Aorta (tissue), 5 donors: ENCODE measurements at places on chromosomes 3 and 15.

DNA sequence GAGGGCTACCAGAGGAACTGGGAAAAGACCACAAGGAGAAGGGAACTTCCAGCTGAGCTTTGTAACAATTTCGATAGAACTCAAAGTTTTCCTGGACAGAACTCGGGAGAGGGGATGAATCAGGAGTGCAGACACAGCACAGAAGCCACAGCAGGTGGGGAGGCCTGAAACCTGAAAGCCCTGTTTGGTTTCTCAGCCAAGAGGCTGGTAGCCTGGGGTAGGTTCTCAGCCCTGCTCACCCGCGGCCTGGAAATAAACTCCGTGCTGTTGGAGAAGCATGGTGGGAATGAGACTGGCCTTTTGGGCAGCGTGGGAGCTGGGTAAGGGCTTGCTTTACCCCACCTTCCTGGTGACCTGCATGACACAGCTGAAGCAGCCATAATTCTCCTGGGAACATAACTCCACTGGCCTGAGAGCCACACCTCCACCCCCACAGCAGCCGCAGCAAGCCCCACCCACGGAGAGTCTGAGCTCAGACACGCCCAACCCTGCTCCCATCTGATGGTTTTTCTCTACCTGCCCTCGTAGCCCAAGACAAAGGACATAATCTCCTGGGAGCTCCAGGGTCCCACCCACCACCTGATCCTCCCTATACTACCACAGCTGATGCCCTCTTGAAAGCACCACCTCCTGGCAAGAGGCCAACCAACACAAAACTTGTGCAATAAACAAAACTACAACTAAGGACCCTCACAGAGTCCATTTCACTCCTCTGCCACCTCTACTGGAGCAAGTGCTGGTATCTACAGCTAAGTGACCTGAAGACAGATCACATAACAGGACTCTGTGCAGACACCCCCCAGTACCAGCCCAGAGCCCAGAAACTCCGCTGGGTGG lies 52.5 kb upstream of the CHRM5 start:
- DNase-seq, result no peak

GRCh38 chr15:40930430-40931299 lies 1.5 kb downstream of the DLL4 start:
- no peak for DNase-seq

GRCh38 chr3:58333206-58334012 lies 717 bp downstream of the PXK start:
- no peak for DNase-seq

DNA sequence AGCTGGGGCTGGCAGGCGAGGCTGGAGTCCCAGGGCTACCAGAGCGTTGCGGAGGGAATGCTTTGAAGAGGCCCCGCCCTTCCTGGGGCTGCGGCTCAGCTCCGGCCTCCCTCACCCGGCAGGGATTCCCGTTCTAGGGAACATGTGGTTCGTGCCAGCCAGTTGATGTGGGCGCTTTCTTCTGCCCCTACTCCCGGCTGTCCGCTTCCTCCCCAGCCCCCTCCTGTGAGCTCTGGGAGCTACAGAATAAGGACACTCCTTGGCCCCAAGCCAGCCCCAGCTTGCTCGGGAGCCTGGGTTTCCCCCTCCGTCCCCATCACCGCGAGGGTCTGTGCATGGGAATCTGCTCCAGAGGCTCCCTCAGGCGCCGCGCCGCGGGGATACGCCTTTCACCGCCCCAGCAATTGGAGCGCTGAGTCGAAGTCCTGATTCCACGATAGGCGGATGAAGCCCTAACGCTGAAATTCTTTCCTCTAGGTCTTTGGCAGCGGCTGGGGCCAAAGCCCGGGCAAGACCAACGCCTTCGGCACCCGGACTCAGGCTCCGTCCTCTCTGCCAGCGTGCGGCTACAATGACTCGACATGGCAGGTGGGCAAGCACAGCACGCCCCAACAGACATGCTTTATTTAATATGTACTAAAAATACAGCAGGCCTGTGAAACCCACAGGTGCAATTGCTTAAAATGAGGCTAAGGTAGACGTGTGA lies 69.5 kb downstream of the KLF15 start:
- peak; percentile 91 for DNase-seq
